ENCODE measurements at places on chromosomes 1 and 21.

- DNase-seq, result no peak
These were observed 25.3 kb upstream of the RCAN3 start for GRCh38 chr1:24477309-24477708.

DNA sequence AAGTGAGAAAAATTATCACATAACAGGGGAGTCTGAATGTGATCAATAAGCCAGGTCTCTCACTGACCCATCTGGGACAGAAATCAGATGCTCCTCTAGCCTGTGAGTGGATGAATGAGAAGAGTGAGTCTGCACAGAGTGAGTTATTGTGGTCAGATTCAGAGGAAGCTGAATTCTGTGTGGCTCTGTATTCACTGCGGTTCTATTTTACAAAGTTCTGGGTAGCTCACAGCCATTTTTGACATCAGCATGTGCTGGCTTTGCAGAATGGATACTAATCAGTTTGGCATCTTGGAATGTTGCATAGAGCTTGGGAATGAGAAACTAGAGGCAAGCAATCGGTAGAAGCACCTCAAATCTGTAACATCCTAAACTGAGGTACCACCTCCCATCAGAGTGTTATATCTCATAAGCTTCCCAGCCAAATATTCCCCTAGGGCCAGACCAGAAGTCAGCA, 3.8 kb downstream of the COLGALT2 start:
- DNase-seq, result no peak

- no peak for DNase-seq
These were observed 15.0 kb downstream of the RHBG start for GRCh38 chr1:156384007-156384406.

GRCh38 chr21:38733972-38734546, 71.7 kb upstream of the ETS2 start:
- DNase-seq, result peak; percentile 74

- DNase-seq, result no peak
These were observed 828.2 kb downstream of the ADGRL2 start for GRCh38 chr1:82628887-82629286.

DNA sequence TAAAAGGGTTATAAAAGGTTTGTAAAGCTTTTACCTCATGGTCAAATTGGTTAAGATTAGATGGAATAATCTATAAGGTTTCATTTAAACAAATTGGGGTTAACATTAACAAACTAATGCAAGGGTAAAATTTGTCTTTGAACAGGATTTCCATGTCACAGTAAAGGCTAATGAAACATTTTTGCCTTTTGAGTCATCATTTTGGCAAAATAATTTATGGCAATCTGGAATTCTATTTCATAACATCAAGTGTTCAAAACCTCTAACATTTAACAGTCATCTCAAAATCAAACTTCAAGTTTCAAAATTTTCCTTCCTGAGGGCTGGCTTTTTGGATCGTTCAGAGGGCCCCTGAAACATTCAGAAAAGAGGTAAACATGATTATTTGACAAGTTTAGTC, 6.6 kb upstream of the CD46 start:
- DNase-seq, result no peak

DNA sequence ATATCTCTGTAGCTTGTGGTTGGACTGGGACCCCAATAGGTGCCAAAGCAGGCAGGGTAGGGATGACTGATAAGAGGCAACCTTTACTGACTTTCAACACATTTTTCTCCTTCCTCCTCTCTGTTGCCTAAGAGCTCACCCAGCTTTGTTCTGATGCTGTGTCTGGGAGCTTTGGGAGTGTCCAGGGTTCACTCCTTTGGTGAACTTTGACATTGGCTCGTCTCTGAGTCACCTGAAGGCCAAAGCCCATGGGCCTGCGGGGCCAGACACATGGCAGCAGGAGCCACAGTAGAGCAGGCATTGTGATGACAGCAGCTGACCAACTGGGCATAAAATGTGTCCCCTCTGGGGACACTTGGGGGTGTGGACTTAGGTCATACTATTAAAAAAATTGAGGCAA, 99.5 kb upstream of the ZNF644 start:
- no peak for DNase-seq

- no peak for DNase-seq
These were observed 34.4 kb downstream of the MAP3K21 start for GRCh38 chr1:233361876-233362275.

DNA sequence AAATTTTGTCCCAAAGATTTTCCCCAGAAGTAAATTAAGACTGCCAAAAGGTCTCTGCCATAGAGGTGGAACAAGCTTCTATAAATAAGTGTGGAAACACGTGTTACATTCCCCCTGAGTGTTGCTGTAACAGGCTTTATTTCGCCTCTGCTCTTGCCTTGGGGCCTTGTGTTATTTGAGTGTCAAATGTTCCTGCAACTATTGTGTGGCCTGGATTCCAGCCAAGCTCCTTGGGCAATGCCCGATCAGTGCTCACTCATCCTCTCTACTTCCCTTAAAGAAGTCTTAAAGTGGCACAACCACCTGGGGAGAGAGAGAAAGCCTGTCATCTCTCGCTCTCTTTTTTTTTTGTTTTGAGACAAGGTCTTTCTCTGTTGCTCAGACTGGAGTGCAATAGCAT, 156.7 kb downstream of the NR5A2 start:
- no peak for DNase-seq

GRCh38 chr1:180181996-180182642, 27.4 kb downstream of the QSOX1 start:
- no peak for DNase-seq

- no peak for DNase-seq
These were observed 12.6 kb downstream of the PKP1 start for GRCh38 chr1:201295861-201296260.

- no peak for DNase-seq
These were observed 308.0 kb downstream of the CAMTA1 start for GRCh38 chr1:7093297-7093696.

DNA sequence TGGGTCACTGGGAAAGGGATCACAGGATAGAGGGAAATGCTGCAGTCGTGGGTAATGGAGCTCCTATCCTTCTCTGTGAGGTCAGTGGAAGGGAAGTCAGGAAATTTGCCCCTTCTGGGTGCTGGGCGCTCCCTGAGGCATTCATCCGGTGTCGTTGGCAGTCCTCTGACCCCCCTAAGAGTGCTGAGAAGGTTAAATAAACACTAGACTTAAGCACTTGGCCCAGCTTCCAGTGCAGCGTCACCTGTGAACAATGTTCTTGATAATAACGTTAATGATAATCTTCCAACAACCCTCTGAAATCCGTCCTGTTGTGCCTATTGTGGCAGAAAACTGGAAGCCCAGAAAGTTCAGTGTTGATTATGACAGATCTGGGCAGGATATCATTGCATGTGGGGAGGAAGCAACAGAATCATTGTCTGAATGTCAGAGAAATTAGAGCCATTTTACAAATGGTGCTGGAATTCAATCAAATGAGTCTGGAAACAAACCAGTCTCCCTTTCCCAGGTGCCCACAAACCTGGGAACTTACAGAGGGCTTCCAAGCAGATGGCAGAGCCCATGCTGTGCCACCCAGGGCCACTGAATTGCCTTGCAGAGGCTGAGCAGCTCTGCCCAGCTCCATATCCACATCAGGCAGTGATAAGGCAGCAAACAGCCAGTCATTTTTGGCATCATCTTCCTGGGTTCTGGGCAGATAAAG, 216.8 kb downstream of the KAZN start:
- no peak for DNase-seq

DNA sequence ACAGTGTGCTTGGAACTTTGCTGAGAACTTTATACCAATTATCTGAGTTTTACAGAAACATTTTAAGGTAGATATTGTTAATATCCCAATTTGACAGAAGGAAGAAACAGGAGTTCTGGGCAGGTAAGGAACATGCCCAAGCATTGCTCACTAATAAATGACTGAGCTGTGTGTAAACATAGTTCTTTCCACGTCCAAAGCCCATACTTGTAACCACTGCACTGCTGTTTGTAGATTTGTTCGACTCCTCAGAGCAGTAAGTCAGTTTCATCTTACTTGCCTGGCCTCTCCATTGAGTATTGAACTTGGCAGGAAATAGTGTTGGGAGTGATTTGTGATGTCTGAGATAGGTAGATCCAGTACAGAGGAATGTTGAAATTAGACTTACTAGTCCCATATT, 335.1 kb downstream of the KIF26B start:
- no peak for DNase-seq

- no peak for DNase-seq
These were observed 14.6 kb upstream of the PKNOX1 start for GRCh38 chr21:42959728-42960127.

GRCh38 chr1:57713501-57713900, 289.6 kb upstream of the DAB1 start:
- DNase-seq, result no peak

DNA sequence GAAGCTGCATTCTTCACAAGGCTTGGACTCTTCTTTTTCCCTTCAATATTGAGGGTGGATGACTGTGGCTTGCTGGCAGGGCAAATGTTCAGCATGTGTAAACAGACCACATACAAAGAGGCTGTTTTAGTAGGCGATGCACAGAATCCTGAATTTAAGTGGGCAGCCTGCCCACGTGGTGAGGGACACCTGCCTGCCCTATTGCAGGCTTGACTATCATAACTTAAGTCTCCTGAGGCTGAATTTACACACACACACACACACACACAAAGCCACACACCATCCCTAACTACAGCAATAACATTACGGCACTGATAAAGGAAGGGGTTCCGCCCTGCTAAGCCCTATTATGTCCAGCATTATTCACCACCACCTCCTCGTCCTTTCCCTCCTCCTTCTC, 15.9 kb downstream of the SYT2 start:
- no peak for DNase-seq

GRCh38 chr1:26114165-26114927, 2.7 kb downstream of the PDIK1L start:
- no peak for DNase-seq

DNA sequence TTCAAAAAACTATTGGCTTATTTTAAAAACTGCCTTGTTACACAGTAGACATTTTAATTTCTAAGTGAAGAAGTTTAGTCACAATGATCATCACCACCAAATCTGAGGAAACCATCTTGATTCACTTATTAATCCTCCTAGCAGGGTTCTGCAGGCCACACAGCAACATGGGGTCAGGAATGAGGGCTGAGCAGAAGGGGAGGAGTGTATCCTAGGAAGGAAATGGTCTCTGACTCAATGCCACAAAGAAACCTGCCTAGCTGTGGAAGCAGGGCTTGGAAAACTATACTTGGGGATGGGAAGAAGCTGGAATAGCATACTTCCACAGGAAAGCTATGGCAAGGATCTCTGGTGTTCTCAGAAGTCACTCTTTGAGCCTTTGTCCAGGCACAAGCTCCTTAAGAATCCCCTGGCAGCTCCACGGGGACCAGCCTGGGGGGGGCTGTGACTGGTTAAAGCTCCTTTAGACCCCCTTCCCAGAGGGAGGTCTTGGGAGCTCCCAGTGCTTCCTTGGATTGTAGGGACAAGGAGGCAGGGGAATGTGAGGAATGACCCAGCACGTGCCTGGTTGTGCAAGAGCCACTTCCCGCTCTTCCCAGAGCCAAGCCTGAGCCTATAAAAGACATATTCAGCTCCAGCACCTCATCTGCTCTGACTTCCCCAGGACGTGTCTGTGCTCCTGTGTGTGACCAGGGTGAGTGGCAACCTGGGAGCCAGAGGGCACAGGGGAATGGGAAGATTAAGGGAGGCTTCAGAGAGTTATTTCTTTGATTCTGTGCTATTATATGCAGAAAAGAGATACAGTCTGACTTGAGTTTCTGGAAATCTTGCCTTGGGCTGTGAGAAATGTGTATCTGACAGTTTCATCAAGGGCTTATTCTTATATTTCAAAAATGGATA, at the start of gene LCE2A:
Gene LCE2A, plus strand, starts transcription at position 645 of the 900 bp plus-strand sequence. CDS start 557 bp downstream, outside the sequence.
- no peak for DNase-seq

- no peak for DNase-seq
These were observed 8.6 kb downstream of the ARHGAP29 start for GRCh38 chr1:94228640-94229375.

- DNase-seq, result peak; percentile 23
These were observed 11.4 kb upstream of the MTARC1 start for GRCh38 chr1:220775240-220775853.

- no peak for DNase-seq
These were observed 146.4 kb downstream of the NOS1AP start for GRCh38 chr1:162215902-162216301.

GRCh38 chr1:32709075-32709474, 6.5 kb upstream of the SYNC start:
- DNase-seq, result no peak

DNA sequence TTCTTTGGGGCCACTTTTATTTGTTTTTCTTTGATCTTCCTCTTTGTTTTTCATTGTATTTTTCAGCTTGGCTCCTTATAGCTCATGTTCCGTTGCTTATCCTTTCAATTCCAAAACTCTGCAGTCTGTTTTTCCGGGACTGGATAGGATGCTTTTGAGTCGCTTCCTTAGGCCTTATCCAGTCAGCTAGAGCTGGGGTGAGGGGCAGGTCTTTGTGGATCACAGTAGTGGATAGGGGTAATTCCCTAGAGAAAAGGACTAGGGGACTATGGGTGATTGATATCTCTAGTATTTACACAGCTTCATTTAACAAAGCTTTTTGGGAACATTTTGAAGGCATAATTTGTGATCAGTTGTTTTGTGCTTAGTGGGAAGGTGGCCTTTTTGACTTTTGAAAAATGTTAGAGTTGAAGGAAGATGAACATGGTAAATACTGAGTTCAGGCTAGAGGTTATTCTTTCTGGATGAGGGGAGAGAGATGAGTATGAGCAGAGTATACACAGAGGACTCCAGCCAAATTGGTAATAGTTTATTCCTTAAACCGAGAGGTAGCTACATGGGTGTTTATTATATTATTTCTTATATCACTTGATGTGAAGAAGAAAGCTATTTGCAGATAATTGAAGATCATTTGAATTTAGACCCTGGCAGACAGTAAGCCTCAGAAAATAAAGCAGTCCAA, 22.5 kb downstream of the CEP350 start:
- no peak for DNase-seq

- DNase-seq, result no peak
These were observed 593 bp upstream of the CD53 start for GRCh38 chr1:110872366-110872744.

- DNase-seq, result no peak
These were observed 22.9 kb upstream of the EPS8L3 start for GRCh38 chr1:109786531-109787021.

DNA sequence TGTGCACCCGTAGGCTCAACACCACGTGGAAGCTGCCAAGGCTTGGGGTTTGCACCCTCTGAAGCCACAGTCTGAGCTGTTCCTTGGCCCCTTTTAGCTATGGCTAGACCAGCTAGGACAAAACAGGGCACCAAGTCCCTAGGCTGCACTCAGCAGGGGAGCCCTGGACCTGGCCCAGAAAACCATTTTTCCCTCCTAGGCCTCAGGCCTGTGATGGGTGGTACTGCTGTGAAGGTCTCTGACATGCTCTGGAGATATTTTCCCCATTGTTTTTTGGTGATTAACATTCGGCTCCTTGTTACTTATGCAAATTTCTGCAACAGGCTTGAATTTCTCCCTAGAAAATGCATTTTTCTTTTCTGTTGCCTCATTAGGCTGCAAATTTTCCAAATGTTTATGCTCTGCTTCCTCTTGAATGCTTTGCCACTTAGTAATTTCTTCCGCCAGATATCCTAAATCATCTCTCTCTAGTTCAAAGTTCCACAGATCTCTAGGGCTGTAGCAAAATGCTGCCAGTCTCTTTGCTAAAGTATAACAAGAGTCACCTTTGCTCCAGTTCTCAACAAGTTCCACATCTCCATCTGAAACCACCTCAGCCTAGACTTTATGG, 69.0 kb upstream of the KRTAP19-8 start:
- DNase-seq, result no peak
